ENCODE measurements at places on chromosomes 12 and 14.
A peak's percentile ranks its signal among the peaks of the same experiment; 100 is the strongest.

DNA sequence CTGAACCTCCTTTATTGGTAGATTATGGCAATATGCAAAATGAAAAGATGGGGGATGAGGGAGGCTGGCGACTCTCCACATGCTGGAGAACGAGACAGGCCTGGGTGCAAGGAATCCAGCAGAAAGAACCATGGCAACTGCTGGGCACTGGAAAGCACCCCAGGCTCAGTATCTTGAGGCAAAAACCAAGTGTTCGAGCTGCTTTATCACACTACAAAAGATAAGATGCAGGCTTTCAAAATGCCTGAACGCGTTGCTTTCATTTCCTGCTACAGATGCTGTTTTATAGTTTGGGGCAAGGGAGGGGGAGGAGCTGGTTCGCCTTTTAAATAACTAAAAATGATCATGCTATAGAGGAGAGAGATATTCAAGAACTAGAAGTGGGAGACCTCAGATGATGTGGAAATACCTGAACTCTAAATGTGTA lies 38.9 kb downstream of the NIN start:
- DNase-seq: no peak

GRCh38 chr12:123966596-123966995 lies 6.0 kb downstream of the CCDC92 start:
- no peak for DNase-seq

- peak; percentile 51 for DNase-seq
Observed at GRCh38 chr14:60649875-60650372, 647 bp upstream of the SIX1 start.

DNA sequence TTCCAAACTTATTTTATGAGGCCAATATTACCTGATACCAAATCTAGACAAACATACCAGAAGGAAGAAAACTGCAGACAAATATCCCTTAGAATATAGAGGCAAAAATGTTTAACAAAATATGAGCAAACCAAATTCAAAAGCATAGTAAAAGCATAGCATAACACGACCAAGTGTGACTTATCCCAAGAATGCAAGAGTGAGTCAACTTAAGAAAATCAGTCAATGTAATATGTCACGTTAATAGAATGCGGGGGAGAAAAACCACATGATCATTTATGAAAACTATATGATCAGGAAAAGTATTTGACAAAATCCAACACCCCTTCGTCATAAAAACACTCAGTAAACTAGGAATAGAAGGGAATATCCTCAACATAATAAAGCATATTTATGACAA lies 217.3 kb downstream of the ADGRD1 start:
- DNase-seq: no peak

GRCh38 chr12:109689426-109689825 lies 24.2 kb upstream of the FAM222A start:
- no peak for DNase-seq

DNA sequence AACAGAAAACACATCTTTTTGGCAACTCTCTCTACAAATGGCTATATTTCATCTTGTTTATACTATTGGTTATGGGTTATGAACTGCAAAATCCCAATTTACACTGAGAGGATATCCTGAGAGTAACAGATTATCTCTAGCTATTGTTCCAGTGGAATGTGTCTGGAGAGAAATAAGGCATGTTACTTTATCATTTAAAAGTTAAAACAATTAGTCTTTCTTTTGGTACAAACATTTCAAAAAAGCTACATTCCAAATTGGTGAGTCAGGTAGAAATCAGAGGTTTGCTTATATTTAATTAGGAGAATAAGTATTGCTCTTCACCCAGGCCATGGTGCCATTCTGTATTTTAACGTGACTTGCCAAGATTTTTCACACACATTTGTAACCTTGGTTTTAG lies 411.6 kb downstream of the CCER1 start:
- DNase-seq: no peak

DNA sequence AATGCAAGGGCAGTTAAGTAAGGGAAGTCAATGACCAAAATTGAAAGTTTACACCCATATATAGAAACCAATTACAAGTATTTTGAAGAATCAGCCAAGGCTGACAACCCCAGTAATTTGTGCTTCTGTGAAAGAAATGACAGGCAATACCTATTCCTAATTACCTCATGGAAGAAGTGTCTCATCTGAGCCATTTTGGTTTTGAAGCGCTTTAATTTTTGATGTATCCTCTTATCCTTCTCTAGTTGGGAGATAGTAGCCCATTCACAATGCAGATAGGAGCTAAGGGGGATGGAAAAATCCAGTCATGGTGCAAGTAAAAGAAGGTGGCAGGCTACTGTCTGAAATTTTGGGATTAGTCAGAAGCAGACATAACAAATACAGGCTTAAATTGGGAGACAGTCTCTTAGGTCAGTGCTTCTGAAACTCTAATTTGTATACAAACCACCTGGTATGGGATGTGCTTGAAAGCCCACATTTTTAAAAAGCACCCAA lies 30.4 kb upstream of the SUPT16H start:
- no peak for DNase-seq

DNA sequence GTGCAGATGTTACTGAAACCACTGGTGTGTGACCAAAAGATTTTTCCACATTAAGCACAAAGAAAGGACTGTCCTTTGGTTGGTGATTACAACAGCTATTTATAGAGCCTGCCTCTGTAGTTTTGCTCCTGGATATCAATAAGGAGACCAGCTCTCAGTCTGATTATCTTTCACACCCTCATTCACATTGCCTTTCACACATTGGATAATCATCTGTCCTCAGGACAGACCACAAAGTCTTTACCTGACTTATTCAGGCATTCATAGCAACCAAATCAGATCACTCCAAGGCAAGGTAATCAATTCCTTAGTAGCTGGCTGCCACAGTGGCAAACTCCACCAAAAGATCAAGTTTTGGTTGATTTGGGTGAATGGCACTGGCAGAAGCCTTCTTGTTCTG lies 59.6 kb upstream of the CPSF6 start:
- no peak for DNase-seq

GRCh38 chr12:109134186-109134917 lies 18.0 kb downstream of the ACACB start:
- no peak for DNase-seq

DNA sequence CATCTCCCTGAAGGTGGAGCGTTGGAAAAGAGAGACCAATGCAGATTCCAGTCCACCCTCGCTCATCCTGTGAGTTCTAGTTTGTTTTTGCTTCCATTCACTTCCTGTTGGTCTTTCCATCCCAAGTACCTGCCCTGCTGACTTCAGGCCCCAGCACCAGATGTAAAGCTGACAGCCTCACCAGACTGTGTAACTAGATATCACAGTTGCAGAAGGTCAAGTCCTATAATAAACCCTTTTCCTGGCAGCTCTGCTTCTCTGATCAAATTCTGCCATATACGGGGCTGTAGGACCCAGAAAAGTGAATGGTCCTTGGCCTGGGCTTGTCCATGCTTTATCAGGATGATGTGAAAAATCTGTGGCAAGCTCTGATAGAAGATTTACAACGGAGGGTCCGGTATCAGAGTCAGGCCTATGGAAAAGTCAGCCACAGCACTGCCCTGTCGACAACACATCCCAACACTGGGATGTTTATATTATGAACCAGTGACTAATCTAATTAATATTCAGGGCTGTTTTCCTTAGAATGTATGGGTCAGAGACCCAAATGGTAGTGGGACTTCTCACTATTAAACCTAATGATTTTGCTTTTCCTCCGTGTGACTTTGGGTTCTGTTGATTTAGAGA lies 42.1 kb downstream of the CCDC175 start:
- no peak for DNase-seq

- peak; percentile 58 for DNase-seq
Observed at GRCh38 chr12:17108877-17109541, 503.0 kb upstream of the LMO3 start.

DNA sequence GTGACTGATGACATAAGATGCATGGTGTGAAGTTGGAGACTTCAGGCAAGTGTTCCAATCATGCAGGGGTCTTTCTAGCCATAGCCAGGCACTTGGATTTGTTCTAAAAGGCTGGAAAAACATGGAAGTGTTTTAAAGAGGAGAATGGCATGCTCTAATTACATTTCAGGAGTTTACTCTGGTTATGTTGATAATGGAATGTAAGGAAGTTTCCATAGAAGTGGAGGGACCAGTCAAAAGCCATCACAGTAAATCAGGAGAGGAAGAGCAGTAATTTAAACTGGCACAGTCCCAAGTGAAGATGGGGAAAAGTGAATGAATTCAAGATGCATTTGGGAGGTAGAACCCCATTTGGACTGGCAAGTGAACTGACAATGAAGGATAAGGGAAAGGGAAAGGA lies 13.9 kb upstream of the FRS2 start:
- DNase-seq: no peak

GRCh38 chr12:123149501-123150274 lies 1.2 kb downstream of the PITPNM2 start:
- no peak for DNase-seq

- no peak for DNase-seq
Observed at GRCh38 chr12:117863002-117863709, 105.6 kb downstream of the KSR2 start.

GRCh38 chr14:69153152-69153872 lies 393 bp upstream of the DCAF5 start:
- no peak for DNase-seq

GRCh38 chr12:95634622-95635621 lies 83.6 kb upstream of the USP44 start:
- DNase-seq: no peak

GRCh38 chr14:77914073-77914721 lies 114.3 kb downstream of the ADCK1 start:
- no peak for DNase-seq

- DNase-seq: no peak
Observed at GRCh38 chr14:42027271-42027670, 420.6 kb downstream of the LRFN5 start.

GRCh38 chr12:130973109-130973508 lies 19.4 kb downstream of the ADGRD1 start:
- DNase-seq: no peak

GRCh38 chr12:2243275-2243674 lies 190.5 kb downstream of the CACNA1C start:
- DNase-seq: no peak

DNA sequence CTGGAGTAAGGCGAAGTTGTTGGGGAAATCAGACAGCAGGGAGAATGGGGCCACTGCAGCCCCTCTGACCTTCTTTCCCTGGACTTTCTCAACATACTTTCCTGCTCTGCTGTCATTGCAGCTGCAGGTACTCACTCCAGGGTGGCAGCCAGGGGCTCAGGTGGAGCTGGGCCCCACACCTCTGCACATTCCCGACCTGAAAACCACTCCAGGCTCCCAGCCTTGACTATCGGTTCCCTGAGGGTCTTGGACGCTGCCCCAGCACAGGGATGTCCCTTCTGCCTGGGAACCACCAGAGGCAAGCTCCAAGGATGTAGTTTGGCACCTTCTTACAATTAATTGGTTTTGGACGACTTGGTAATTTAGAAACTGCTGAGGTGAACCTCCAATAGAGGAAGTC lies 24.8 kb upstream of the CAPRIN2 start:
- no peak for DNase-seq

- DNase-seq: no peak
Observed at GRCh38 chr12:50845021-50845647, 2.4 kb downstream of the TMPRSS12 start.

- DNase-seq: no peak
Observed at GRCh38 chr12:100359248-100359647, 2.4 kb downstream of the SLC17A8 start.

DNA sequence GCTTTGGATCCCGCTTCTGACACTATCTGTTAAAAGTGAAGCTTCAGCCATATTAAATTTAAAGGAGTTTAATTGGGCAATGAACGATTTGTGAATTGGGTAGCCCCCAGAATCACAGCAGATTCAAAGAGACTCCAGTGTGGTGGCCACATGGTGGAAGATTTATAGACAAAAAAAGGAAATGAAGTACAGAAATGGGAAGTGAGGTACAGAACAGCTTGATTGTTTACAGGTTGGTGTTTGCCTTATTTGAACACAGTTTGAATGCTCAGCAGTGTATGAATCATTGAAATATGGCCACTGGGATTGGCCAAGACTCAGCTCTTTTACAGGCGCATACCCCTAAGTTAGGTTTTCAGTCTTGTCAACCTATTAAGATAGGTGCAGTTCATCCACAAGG lies 21.9 kb downstream of the CCDC91 start:
- no peak for DNase-seq

DNA sequence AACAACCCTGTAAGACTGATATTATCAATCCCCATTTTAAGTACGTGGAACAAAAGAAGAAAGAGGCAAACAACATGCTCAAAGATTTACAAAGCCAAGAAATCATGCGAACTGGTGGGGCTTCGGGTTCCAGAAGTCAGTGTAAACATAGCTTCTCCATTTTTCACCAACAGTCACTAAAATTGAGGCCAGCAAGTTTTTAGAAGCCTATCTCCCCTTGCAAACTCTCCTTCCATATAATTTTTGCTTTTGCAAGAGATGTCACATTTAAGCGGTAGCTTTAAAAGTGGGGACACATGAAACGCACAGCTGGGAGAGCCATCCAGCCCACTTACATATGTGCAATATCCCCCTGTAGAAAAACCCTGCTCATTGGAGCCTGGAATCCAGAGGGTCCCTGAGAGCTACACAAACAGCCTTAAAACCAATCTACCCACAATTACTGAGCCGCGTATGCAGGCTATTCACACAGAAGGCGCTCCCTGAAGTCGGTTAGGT lies 797 bp downstream of the SLC11A2 start:
- DNase-seq: peak; percentile 25

DNA sequence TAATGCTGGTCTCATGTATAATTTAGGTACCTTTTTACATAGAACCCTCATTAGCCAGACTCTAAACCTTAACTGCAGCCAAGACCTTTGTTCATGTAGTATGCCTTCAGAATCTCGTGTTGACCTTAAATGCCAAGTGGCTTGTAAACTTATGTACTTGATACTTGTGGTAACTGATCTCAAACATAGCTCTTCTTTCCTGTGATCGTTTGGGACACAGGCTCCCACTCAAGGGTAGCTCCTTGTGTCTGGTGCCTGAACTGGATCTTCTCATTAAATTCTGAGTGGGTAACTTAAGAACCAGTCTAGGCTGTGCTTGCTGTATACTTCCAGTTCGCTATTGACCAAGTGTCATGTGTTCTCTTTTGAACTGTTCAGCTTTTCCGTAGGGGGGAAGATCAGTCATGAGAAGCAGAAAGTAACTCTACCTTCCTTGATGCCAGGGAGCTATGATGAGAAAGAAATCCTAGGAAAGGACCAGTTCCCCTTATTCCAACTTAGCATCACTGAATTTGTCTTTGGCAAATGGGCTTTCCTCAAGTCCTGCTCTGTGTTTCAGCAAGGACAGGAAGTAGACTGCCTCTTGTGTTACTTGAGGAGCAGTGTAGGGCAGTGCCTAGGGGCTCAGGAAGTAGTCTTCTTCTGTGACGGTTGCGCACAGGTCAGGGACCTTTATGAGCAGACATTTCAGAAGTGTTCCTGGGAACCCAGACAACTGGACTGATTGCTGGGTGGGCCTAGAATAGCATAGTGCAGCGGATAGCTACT lies 2.5 kb downstream of the LGALS3 start:
- DNase-seq: no peak
